Immature natural killer cell (primary cell): ENCODE measurements at places on chromosomes 6 and 20.

- DNase-seq: no peak
These were observed 531.8 kb downstream of the UTRN start for GRCh38 chr6:144816936-144817335.

DNA sequence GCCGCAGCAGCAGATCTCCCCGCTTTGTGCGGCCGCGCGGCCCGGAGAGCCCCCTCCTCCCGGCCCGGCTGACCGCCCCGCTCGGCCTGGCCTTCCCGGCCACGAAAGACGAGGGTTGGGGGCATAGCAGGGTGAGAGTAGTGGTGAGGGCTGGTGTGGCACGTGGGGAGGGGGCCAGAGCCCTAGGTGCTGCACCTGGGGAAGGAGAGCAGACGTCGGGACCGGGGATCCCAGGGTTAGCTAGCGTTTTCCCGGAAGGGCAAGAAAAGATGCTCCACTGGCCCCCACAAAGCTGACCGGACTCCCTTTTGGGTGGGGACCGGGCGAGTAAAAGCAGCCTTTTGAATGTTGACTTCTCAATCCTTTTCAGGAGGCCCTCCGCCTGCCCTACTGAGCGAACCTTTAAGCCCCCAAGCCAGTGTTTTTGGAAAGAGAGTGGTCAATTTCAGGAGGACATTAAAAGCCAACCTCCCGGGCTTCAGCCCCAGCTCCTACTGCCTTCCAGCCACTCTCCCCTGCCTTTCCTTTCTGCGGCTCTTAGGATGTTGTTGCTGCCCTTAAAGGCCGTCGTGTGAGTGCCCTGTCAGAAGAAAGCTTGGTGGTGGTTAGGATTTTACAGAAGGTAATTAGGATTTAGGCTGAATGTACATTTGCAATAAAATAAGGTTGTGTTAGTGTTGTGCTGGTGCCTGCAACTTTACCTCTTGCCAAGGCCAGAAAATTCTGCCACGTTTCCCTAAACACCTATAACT, 648 bp upstream of the BACH2 start:
- no peak for DNase-seq

- no peak for DNase-seq
These were observed 121.6 kb downstream of the PREX1 start for GRCh38 chr20:48706116-48706656.

DNA sequence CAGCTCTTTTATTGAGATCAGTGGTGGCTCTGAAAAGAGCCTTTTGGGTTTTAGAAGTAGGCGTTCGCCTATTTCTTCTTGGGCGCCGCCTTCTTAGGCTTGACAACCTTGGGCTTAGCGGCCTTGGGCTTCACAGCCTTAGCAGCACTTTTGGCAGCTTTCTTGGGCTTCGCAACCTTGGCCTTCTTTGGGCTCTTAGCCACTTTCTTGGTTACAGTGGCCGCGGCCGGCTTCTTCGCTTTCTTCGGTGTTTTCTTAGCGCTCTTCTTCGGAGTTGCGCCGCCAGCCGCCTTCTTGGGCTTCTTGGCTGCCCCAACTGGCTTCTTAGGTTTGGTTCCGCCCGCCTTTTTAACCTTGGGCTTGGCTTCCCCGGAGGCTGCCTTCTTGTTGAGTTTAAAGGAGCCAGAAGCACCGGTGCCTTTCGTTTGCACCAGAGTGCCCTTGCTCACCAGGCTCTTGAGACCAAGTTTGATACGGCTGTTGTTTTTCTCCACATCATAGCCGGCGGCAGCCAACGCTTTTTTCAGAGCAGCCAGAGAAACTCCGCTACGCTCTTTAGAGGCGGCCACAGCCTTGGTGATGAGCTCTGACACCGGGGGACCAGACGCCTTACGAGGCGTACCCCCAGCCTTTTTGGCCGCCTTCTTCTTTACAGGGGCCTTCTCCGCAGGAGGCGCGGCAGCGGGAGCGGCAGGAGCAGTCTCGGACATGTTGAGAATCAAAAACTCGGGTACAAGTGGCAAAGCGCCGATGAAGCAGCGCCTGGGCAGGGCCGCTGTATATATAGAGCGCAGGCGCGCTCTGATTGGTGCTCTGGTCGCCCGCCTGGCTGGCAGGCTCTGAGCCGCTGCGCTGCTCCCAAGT, 31.3 kb upstream of the HFE start:
- peak; percentile 87 for DNase-seq

GRCh38 chr6:99241905-99242534, 107.5 kb downstream of the FAXC start:
- DNase-seq: no peak

- no peak for DNase-seq
These were observed 51.5 kb upstream of the ADTRP start for GRCh38 chr6:11830105-11830504.

- DNase-seq: no peak
These were observed 363.5 kb downstream of the ESR1 start for GRCh38 chr6:152170702-152171667.

- DNase-seq: no peak
These were observed 304.4 kb downstream of the PREX1 start for GRCh38 chr20:48523191-48523995.

DNA sequence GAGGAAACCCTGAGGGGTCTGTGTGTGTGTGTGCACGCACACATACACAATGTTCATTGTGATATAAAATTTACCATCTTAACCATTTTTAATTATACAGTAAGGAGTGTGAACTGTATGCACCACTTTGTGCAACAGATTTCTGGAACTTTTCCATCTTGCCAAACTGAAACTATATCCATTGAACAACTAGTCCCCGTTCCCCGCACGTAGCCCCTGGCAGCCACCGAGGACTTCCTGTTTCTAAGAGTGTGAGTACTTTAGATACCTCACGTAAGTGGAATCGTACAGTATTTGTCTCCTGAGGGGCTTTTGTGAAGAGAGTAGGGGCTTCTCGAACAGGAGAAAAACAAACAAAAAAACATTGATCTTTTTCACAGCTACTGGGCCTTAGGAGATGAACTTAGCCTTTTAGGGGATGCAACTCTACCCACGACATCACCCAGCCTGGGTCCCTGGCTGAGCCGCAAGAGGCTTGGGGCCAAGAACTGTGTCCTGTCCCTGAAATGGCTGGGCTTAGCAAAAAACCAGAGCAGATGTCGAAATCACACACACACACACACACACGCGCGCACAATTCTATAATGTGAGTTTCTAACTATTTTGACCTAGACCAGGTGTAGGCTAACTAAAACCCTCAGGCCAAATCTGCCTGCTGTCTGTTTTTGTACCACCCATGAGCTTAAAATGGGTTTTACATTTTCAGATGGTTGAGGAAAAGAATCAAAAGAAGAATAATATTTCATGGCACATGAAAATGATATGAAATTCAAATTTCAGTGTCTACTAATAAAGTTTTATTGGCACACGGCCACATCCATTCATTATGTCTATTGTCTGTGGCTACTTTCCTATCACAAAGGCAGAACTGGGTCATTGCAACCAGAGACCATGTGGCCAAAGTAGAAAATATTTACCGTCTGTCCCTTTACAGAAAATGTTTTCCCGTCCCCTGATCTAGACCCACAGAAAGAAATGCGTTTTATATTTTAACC, 144.2 kb downstream of the EYA2 start:
- DNase-seq: no peak

DNA sequence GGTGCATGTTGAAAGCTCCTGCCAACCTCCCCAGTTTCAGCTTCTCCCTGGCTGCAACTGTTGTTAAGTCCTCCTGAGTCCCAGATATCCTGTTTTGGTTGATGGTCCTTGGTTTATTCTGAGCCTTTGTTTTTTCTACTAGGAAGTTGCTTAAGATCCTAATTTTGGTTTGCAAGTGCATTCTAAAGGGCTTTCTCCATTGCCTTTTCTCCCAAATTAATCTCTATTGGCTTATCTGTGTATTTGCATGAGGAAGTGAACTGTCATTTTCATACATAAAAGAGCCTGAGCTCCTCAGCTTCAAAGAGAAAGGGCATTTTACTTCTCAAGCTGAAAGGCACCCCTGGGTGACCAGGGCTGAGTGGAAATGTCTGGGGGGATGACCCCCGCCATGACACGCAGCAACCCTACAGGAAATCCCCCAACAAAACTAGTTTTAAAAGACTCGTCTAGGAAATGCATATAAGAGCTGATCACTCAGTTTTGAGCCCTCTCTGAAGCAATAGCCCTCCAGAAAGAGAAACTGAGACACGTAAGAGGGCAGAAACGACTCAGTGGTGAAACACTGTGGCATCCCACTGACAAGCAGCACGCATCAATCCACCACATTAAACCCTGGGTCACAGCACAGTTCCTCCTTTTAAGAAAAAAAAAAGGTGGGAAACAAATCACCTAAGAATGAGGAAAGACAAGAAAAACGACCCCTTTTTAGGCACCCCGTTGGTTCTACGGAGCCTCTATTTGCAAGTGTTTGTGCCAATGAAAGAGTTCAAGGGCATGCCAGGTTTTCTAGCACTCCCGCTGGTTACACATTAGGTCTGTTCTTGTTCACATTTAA, 140.9 kb downstream of the THBS2 start:
- no peak for DNase-seq

DNA sequence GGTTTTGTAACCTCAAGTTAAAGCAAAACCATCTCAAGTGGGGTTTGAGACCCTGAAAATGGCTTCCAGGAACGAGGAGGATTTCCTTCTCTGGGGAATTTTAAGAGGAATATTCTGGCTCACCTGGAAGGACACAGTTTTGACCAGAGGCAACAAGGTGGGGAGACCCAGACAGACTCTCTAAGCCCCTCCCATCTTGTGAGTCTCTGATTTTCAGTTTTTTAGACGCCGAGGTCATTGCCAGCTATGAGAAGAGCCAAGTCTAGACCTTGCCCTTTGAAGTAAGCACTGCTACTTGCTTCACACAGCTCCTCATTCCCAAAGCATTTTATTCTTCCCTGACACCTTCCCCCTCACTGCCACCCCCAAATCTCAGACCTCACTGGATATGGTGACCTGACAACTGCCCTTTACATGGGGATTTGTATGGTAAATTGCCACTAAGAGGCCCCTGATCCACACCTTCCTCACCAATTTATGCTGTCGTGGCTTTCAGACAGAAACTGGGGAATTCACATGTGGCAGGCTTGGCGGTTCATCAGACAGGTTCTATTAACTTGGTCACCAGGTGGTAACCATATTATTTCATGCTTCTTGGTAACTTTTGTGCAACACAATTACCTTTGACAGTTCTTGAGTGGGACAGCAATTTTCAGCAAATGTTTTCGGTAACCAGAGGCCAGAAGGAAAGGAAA, 116.2 kb downstream of the ISM1 start:
- DNase-seq: no peak

DNA sequence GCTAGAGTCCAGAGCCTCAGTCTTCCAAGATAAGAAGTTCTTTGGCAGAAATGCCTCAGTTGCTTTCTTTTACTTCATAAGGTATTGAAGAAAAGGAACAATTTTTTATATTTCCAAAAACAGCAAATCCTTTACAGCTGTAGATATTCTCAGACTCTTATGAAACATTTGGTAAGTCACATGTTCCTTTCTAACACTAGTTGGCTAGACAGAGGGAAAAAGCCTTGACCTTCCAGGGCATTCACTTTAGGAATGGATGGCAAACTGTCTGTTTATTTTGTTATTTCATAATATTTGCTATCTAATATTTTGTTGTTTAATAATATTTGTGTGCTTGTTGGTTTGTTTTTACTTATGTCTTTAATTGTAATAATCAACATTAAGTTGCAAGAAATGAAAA, 140.8 kb downstream of the PTPRK start:
- no peak for DNase-seq

DNA sequence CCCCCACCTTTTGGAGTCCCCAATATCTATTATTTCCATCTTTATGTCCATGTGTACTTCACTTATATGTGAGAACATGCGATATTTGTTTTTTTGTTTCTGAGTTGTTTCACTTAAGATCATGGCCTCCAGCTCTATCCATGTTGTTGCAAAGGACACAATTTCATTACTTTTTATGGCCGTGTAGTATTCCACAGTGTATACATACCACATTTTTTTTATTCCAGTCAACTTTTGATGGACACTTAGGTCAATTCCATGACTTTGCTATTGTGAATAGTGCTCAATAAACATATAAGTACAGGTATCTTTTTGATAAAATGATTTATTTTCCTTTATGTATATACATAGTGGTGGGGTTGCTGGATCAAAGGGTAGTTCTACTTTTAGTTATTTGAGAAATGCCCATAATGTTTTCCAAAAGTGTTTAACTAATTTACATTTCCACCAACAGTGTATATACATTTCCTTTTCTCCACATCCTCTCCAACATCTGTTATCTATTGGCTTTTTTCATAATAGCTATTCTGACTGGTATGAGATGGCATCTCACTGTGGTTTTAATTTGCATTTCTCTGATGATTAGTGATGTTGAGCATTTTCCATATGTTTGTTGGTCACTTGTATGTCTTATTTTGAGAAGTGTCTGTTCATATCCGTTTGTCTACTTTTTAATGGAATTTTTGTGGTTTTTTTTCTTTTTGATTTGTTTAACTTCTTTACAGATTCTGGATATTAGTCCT, 34.0 kb upstream of the COL10A1 start:
- DNase-seq: no peak

GRCh38 chr6:37056439-37057127, 51.1 kb downstream of the FGD2 start:
- no peak for DNase-seq

DNA sequence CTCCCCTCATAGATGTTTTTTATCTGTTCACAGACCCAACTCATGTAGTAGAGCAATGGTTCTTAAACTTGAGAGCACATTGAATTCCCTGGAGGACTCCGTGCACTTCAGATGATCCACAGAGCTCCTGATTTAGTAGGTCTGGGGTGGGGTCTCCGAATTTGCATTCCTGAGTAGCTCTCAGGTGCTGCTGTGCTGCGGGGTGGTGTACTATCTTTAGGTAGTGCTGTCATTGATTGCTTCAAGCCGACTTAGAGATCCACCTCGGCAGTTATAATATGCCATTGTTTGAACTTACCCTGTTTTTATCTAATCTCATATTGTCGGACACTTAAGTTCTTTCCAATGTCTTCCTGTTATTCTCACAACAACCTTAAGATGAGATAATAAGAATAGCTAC, 45.0 kb downstream of the BMP2 start:
- no peak for DNase-seq

GRCh38 chr20:3627476-3627875, 35.7 kb downstream of the GFRA4 start:
- DNase-seq: no peak

- DNase-seq: no peak
These were observed 129.0 kb downstream of the SULF2 start for GRCh38 chr20:47656318-47656717.

DNA sequence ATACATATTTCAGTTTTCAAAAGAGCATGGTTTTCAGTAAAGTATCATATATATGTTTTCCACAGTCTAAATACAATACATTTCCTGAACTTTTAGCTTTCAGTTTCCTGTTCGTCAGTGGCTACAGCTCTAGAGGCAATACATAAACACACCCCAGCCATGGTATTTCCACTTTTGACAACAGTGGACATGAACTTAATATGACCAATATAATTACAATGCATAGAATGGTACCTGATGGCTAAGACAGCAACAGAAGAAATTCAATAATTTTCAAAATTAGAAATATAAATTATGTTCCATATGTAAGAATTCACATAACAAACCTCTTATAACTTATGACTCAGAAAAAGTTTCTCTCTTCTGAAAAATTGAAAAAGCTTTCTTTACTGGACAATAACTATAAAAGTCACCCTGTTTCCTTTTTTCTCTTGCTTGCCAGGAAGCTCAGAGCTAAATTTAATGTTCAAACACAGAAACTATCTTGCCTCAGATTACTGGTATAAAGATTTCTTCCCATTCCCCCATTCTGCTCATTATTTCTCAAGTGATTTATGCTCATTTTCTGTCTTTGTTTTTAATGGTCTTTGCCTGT, 19.2 kb downstream of the FKBP5 start:
- DNase-seq: peak; percentile 28
